ENCODE measurements at places on chromosomes 4 and X. TPM values are rescaled to one million over a fixed set of nuclear protein-coding genes. Genes with fewer than 3 reads are reported as not detected.

The MECP2 gene
- 30.5 TPM for total RNA-seq

The SSX4 gene
- not detected for total RNA-seq

The NAP1L3 gene
- total RNA-seq = 25.2 TPM

The SHOX gene
- not detected for total RNA-seq

The CT45A3 gene
- total RNA-seq = not detected

The TRAM1L1 gene
- 7.2 TPM for total RNA-seq

The SRPX gene
- total RNA-seq = 82.7 TPM

The CTAG1A gene
- not detected for total RNA-seq

The ZXDB gene
- 11.6 TPM for total RNA-seq

The PNCK gene
- 10.3 TPM for total RNA-seq

The FGFBP1 gene
- total RNA-seq = not detected

The UNC5C gene
- 31.5 TPM for total RNA-seq

The EGFL6 gene
- 28.9 TPM for total RNA-seq

The RHOH gene
- total RNA-seq = 1.6 TPM

The CSAG3 gene
- total RNA-seq = not detected

The SPRY1 gene
- total RNA-seq = 72.0 TPM

The EREG gene
- total RNA-seq = 0.16 TPM

The STPG2 gene
- 1.0 TPM for total RNA-seq

The CSAG2 gene
- not detected for total RNA-seq

The FAM200B gene
- 42.8 TPM for total RNA-seq

The SSX3 gene
- not detected for total RNA-seq

The FABP2 gene
- not detected for total RNA-seq

The TGIF2LX gene
- not detected for total RNA-seq

The GAGE12J gene
- total RNA-seq = not detected

The F8A2 gene
- total RNA-seq = not detected

The FDCSP gene
- total RNA-seq = 1.7 TPM

The CDKL5 gene
- total RNA-seq = 17.7 TPM

The CLDN2 gene
- not detected for total RNA-seq

The CLIC2 gene
- 13.6 TPM for total RNA-seq

The MAGED4B gene
- 33.6 TPM for total RNA-seq

The SLITRK4 gene
- total RNA-seq = 11.2 TPM

The ZNF630 gene
- 9.5 TPM for total RNA-seq

The SMIM31 gene
- 0.42 TPM for total RNA-seq

The CXCL3 gene
- total RNA-seq = not detected

The BMX gene
- 4.8 TPM for total RNA-seq

The PPP1R2C gene
- total RNA-seq = not detected

The ADGRG2 gene
- total RNA-seq = 1.5 TPM

The SPANXN3 gene
- not detected for total RNA-seq

The LEF1 gene
- 9.5 TPM for total RNA-seq

The ATG4A gene
- total RNA-seq = 9.5 TPM
